ENCODE measurements at places on chromosomes 3 and 15.
A peak's percentile ranks its signal among the peaks of the same experiment; 100 is the strongest.

DNA sequence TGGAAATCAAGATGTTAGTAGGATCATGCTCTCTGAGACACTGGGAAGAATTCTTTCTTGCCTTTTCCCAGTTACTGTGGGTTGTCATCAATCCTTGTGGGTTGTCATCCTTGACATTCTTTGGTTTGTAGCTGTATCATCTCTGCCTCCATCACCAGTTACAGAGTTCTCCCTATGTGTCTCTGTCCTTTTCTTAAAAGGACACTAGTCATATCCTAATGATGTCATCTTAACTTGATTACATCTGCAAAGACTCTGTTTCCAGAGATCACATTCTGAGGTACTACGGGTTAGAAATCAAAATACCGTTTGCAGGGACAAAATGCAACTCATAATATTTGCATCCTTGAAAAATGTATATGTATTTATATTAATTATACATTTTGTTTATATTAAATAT is 500.4 kb downstream of the ZBBX start:
- no peak for DNase-seq

GRCh38 chr3:151382671-151383070 is 1.9 kb downstream of the P2RY12 start:
- DNase-seq = no peak

DNA sequence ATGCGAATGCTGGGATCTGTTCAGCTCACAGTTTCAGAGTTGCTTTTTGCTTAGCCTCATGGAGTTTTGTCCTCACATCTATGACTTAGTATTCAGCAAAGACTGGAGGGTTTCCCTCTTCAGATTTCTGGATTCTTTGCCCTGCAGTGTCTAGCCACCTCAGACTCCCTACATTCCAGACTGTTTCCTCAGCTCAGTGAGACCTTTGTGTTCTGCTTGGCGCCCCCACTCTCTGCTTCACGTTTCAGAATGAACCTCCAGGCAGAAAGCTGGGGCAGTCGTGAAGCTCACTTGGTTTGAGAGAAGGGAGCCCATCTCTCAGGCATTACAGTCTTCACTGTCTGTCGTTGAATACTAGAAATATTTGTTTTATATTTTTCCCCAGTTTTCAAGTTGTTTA is 118.1 kb downstream of the CACNA1D start:
- no peak for DNase-seq

- DNase-seq = no peak
These were observed 133.3 kb downstream of the EPHB1 start for GRCh38 chr3:134928392-134928791.

DNA sequence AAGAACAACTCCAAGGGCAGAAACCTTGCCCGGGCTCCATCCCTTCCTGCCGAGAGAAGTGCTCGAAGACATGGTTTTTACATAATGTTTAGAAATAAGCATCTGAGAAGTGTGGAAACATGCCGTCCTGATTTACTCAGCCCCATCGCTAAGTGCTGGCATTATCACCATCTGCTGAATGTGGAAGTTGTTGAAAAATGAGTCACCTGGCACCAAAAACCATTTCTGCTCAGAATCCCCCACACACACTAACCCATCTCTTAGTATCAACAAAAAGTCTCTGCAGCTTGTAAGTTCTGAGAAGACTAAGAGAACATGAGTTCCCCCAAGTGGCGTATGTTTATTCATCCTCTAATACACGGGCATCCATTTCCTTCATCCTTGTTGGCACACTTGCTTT is 51.0 kb upstream of the ARL8B start:
- peak; percentile 83 for DNase-seq

GRCh38 chr3:8972639-8973038 is 9.4 kb upstream of the RAD18 start:
- DNase-seq = peak; percentile 74

DNA sequence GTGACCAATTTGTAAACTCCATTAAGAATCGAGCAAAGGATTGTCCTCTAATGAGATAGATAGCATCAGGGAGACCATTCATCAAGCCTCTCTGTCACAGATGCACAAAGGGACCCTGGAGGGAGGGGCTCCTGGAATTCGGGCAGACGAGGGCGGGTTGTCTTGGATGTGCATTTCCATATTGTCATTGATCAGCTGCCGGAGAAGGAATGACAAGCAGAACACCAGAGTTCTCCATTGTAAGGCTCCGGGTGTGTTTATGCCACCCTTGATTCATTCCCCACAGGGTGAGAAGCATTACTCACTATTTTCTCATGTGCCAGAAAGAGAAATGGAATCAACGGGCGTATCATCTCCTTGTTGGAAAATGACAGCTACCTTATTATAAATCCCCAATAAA is 167.5 kb downstream of the EBLN2 start:
- no peak for DNase-seq
